Body of pancreas (tissue), 4 donors: ENCODE measurements at places on chromosomes 11 and 22. TPM values are rescaled to one million over a fixed set of nuclear protein-coding genes. Genes with fewer than 3 reads are reported as not detected.

GRCh38 chr11:127470306-127470884 is 469.8 kb upstream of the KIRREL3 start:
- DNase-seq: peak; percentile 16
- no peak overlapping the region for H3K4me3 ChIP-seq
- no peaks in the 10 kb centered on the region for H3K27me3 ChIP-seq
- H3K36me3 ChIP-seq: no peaks in the 10 kb centered on the region

The CLDN5 gene
- 80.4 TPM for total RNA-seq

DNA sequence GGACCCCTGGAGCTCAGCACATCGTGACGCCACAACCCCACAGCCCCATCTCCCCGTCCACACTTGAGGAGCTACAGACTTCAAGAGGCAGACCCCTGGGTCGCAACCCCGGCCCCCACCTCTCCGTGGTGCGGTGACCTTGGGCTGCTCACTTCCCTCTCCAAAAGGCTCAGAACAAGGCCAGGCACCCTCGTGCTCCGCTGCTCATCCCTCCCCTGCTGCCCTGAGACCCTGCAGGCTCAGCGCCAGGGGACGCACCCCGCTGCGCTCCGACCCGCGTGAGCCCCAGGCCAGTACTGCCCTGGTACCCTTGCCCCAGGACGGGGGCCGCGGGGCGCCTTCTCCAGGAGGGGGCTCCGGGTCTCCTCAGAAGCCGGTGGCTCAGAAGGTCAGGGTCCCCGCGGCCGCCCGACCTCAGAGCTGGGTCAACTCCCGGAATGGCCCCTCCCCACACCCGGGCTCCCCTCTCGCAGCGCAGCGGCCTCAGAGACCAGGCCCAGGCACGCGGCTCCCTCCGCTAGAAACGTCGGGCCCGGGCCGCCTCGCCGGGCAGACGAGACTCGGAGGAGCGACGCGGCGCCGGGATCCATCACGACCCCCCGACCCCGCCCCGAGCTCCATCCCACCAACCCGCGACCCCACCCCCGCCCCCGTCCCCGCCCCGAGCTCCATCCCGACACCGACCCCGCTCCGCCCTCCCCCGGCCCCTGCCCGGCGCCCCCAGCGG is 563 bp downstream of the GATD1 start:
- H3K27ac ChIP-seq: peak overlapping the region; percentile 76
- peaks cover 35% of the 10 kb centered on the region for H3K4me1 ChIP-seq
- DNase-seq: peak; percentile 21
- H3K27me3 ChIP-seq: no peaks in the 10 kb centered on the region
- peak overlapping the region; percentile 67 for H3K4me3 ChIP-seq

DNA sequence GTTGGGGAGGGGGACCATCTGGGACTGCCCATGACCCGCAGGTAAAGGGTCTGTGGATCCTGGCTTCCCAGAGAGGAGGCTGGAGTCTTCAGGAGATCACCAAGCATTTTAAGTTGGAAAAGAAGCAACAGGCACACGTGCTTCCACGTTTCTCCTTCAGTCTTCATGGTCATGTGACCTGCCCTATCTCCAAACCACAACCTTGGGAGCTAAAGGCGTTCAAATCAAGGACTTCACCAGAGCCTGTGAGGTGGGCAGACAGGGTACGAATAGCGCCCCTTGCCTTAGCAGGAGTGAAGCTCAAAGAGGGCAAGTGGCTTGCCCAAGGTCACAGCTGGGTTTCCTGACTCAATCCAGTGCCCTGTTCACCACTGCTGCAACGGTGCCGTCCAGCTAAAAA is 6.7 kb downstream of the TMEM184B start:
- H3K27me3 ChIP-seq: no peaks in the 10 kb centered on the region
- peaks cover 32% of the 10 kb centered on the region for H3K4me1 ChIP-seq
- H3K27ac ChIP-seq: no peak overlapping the region
- no peaks in the 10 kb centered on the region for H3K36me3 ChIP-seq
- DNase-seq: peak; percentile 28
- no peak overlapping the region for H3K4me3 ChIP-seq

DNA sequence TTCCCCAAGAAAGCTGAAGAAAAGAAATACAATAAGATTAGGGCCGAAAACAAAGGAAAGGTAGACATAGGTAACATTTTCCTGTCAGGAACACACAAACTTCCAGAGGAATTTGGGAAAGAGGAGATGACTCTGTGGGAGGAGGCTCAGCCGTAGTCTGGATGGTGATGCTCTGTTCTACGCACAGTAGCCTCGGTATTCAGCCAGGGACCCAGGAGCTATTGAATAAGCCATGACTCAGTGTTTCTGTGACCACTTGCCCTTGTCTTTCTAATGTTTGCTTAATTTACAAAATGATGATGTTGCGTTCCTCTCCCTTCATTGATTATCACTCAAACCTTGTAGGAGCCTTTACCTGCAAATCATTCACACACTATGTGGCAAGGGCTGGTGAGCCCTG is 745.0 kb downstream of the NTM start:
- H3K4me1 ChIP-seq: no peaks in the 10 kb centered on the region
- no peaks in the 10 kb centered on the region for H3K27me3 ChIP-seq
- no peak overlapping the region for H3K4me3 ChIP-seq
- no peaks in the 10 kb centered on the region for H3K36me3 ChIP-seq
- DNase-seq: no peak

The TRIM29 gene
- total RNA-seq: 0.26 TPM

The USP2 gene
- 19.4 TPM for total RNA-seq

The OR2AG1 gene
- not detected for total RNA-seq

The PLAAT4 gene
- 14.5 TPM for total RNA-seq

GRCh38 chr11:10641177-10641911 is 52.2 kb downstream of the IRAG1 start:
- H3K4me3 ChIP-seq: no peak overlapping the region
- H3K27ac ChIP-seq: no peak overlapping the region
- no peaks in the 10 kb centered on the region for H3K4me1 ChIP-seq

DNA sequence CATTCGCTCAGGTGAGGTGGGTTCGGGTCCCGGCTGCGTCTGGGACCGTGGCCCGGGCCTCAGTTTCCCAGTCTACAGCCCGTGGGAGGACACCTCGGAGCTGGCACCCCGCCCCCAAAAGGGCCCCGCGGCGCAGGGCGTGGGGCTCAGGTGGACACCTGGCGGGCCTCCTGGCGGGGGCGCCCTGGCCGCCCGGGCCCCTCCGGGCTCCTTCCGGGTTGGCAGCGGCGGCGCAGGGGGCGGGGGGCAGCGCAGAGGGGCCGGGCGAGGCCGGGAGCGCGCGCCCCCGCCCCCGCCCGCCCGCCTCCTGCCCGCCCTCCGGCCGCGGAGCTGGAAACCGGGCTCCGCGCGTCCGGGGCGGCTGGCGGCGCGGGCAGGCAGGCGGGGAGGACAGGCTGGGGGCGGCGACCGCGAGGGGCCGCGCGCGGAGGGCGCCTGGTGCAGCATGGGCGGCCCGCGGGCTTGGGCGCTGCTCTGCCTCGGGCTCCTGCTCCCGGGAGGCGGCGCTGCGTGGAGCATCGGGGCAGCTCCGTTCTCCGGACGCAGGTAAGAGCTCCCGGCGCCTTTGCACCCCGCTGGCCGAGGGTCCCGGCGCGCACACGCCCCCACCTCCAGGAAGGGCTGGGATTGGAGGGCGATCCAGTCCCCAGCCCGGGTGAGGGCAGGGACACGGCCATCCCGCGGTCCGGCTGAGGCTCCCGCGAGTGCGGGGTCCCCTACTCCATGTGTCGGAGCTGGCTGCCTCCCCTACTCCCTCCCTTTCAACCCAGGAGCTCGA is at the start of gene EMID1:
Gene EMID1 (plus strand): TSS at position 303 of the 778 bp plus-strand sequence. CDS start 143 bp downstream, at position 446.
- H3K4me3 ChIP-seq: peak within 1 kb of the TSS; percentile 23
- H3K27me3 ChIP-seq: no peaks in the 10 kb centered on the region
- no peaks in the 10 kb centered on the region for H3K36me3 ChIP-seq

The TP53I11 gene
- 91.0 TPM for total RNA-seq

- H3K27me3 ChIP-seq: no peaks in the 10 kb centered on the region
- no peaks in the 10 kb centered on the region for H3K36me3 ChIP-seq
- H3K27ac ChIP-seq: peak overlapping the region; percentile 93
- H3K4me1 ChIP-seq: peaks cover 99% of the 10 kb centered on the region
- H3K4me3 ChIP-seq: no peak overlapping the region
Observed at GRCh38 chr11:57498540-57498939, 17.0 kb downstream of the SLC43A1 start.

GRCh38 chr11:121053244-121053643 is 29.3 kb downstream of the TBCEL start:
- no peak overlapping the region for H3K27ac ChIP-seq
- H3K36me3 ChIP-seq: peaks cover 25% of the 10 kb centered on the region
- H3K4me3 ChIP-seq: no peak overlapping the region
- DNase-seq: no peak

- H3K36me3 ChIP-seq: peaks cover 13% of the 10 kb centered on the region
- no peaks in the 10 kb centered on the region for H3K4me1 ChIP-seq
- H3K27ac ChIP-seq: no peak overlapping the region
- H3K4me3 ChIP-seq: no peak overlapping the region
- no peaks in the 10 kb centered on the region for H3K27me3 ChIP-seq
Observed at GRCh38 chr11:2592559-2593392, 107.0 kb downstream of the KCNQ1OT1 start.

The CNIH2 gene
- total RNA-seq: 4.6 TPM

The OR11H1 gene
- not detected for total RNA-seq

DNA sequence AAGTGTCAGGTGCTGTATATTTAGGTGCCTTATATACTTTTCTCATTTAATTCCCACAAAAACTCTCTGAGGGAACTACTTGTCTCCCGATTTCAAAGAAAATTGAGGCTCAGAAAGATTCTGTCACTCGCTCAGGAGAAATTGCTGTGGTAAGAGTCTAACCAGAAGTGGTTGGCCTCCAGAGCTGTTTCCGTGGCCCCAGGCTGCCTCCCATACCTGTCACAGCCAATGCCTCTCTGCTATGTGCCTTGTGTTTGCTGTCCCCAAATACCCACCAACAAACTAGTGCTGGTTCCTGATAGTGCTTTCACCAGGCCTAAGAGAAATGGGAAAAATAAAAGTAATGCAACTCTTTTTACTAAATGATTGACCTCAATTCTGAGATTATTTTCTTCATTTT is 21.0 kb upstream of the TMEM86A start:
- no peak overlapping the region for H3K27ac ChIP-seq
- H3K4me3 ChIP-seq: no peak overlapping the region
- no peaks in the 10 kb centered on the region for H3K4me1 ChIP-seq
- DNase-seq: no peak
- no peaks in the 10 kb centered on the region for H3K27me3 ChIP-seq

The RANGAP1 gene
- total RNA-seq: 45.4 TPM

- H3K36me3 ChIP-seq: no peaks in the 10 kb centered on the region
- H3K4me3 ChIP-seq: no peak overlapping the region
- DNase-seq: no peak
- H3K27ac ChIP-seq: no peak overlapping the region
Observed at GRCh38 chr11:16321148-16321547, 35.2 kb downstream of the SOX6 start.

The IGSF22 gene
- total RNA-seq: not detected

The CCDC87 gene
- total RNA-seq: under 0.01 TPM

The TRIM49B gene
- total RNA-seq: not detected

The NTM gene
- 0.26 TPM for total RNA-seq

GRCh38 chr11:130980071-130980862 is 64.0 kb upstream of the SNX19 start:
- no peaks in the 10 kb centered on the region for H3K4me1 ChIP-seq
- H3K36me3 ChIP-seq: no peaks in the 10 kb centered on the region
- no peak overlapping the region for H3K4me3 ChIP-seq
- no peak overlapping the region for H3K27ac ChIP-seq
- no peak for DNase-seq

DNA sequence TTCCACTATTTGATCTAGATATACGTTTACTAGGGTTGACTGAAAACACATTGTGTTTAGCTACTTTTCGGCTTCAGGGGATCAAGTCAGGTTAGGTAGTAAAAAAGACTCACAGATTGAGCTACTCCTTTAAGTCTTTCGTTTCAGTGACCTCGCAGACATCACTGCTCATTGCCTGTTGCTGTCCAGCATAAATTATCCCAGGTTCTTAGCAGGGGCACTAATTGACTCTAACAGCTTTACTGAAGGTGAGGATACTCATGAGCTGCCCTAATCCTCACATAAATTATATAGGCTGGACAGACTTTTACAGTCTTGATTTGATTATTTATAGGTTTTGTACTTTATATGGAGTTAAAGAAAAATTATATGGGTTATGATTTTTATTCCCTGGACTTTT is 3.7 kb downstream of the CARD18 start:
- no peaks in the 10 kb centered on the region for H3K36me3 ChIP-seq
- H3K27me3 ChIP-seq: no peaks in the 10 kb centered on the region
- H3K27ac ChIP-seq: no peak overlapping the region

The EIF1AD gene
- total RNA-seq: 28.0 TPM

The GLYATL2 gene
- not detected for total RNA-seq

DNA sequence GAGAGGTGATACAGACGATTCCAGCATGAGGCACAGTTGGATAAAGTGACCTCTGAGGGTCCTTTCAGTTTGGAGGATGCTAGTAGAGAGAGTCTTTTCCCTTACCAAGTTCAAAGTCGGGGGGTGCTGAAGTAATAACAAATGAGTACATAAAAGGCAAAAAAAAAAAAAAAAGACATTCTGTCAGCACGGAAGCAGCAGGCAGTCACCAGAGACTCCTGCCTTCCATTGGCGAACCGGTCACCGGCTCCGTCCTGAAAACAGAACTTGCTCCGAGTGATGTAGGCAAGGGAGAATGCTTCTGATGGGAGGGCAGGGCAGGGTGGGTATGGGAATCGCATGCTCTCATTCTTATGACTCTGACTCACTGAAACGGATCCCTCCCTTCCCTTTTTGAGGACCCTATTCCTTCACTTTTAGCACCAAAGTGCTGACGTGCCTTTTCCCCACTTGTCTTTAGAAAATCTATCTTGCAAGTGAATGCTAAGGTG is 65.9 kb downstream of the PRR5L start:
- peak; percentile 56 for DNase-seq
- no peaks in the 10 kb centered on the region for H3K27me3 ChIP-seq
- H3K27ac ChIP-seq: no peak overlapping the region
- no peaks in the 10 kb centered on the region for H3K36me3 ChIP-seq
- no peaks in the 10 kb centered on the region for H3K4me1 ChIP-seq

- H3K36me3 ChIP-seq: no peaks in the 10 kb centered on the region
- H3K27ac ChIP-seq: no peak overlapping the region
- no peak for DNase-seq
- no peaks in the 10 kb centered on the region for H3K4me1 ChIP-seq
- H3K27me3 ChIP-seq: no peaks in the 10 kb centered on the region
- H3K4me3 ChIP-seq: no peak overlapping the region
Observed at GRCh38 chr11:31881825-31882224, 70.7 kb upstream of the PAX6 start.

GRCh38 chr11:44190883-44191230 is 95.4 kb downstream of the EXT2 start:
- H3K4me3 ChIP-seq: no peak overlapping the region
- no peaks in the 10 kb centered on the region for H3K36me3 ChIP-seq
- H3K27ac ChIP-seq: no peak overlapping the region
- H3K27me3 ChIP-seq: no peaks in the 10 kb centered on the region
- H3K4me1 ChIP-seq: no peaks in the 10 kb centered on the region
- no peak for DNase-seq

DNA sequence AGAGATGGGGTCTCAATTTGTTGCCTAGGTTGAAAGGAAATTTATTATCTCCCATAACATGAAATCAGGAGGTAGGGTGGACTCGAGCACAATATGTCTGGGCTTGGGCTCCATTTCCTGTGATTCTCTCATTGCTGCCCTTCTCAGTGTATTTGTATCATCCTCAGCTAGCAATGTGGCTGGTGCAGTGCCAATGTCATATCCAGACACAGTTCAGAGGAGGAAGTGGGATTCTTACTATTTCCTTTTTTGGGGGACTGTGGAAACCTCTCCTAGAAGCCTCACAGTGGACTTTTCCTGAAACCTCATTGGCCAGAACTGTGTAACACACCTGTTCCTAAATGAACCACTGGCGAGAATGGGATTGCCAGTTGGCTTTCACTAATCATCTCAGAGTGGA is 21.0 kb upstream of the SWAP70 start:
- H3K4me3 ChIP-seq: no peak overlapping the region
- H3K27me3 ChIP-seq: no peaks in the 10 kb centered on the region
- H3K36me3 ChIP-seq: no peaks in the 10 kb centered on the region
- H3K4me1 ChIP-seq: no peaks in the 10 kb centered on the region
- no peak overlapping the region for H3K27ac ChIP-seq

The RPS19BP1 gene
- 87.2 TPM for total RNA-seq
